ENCODE measurements at places on chromosomes 2 and 18. TPM values are rescaled to one million over a fixed set of nuclear protein-coding genes. Genes with fewer than 3 reads are reported as not detected.

Gene CNGA3
- not detected for total RNA-seq

Gene COPS7B
- 28.4 TPM for total RNA-seq

Gene ARHGAP28
- 39.0 TPM for total RNA-seq

Gene SH2D6
- total RNA-seq = not detected

Gene B3GNT7
- total RNA-seq = 8.1 TPM

Gene PDE11A
- 2.1 TPM for total RNA-seq

Gene NAT8
- total RNA-seq = not detected

Gene MCM6
- 37.4 TPM for total RNA-seq

Gene PLGLB2
- 0.26 TPM for total RNA-seq
